CD4-positive, alpha-beta T cell treated with Interleukin-15 for 4 hours (primary cell): ENCODE measurements at places on chromosomes 3 and 15.

- DNase-seq, result no peak
These were observed 29.6 kb downstream of the PRKCD start for GRCh38 chr3:53190659-53191058.

DNA sequence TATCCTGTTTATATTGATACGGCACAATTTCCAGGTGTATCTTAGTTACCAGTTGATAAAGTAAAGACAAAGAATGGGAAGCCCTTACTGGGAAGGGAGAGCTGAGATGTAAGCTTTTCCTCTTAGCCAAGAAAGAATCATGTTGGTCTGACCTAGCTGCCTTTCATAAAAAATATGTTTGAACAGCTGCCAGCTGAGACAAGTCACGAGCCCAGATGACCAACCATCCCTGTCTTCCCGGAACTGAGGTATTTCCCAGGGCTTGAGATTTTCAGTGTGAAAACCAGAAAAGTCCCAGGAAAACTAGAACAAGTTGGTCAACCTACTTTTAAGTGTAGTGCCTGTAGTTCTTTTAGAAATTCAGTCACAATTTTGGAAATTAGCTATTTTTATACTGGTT lies 3.6 kb upstream of the MYH15 start:
- no peak for DNase-seq

DNA sequence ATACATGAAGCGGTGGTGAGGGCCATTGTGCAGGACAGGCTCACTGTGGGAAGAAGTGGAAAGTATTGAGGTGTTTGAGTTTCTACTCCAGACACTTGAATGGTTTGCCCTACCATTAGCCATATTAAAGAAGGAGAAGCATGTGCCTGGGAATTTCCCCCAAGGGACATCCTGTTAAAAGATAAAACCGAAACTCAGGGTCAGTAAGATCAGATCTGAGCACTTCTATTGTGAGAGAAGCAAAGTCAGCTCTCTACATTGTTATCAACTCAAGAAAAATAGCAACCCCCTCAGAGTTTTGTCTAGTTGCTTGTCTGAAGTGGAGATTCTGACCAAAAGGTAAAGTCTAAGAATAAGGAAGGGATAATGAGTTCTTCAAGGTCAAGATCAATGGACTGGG lies 269.8 kb downstream of the CHST2 start:
- DNase-seq, result no peak

DNA sequence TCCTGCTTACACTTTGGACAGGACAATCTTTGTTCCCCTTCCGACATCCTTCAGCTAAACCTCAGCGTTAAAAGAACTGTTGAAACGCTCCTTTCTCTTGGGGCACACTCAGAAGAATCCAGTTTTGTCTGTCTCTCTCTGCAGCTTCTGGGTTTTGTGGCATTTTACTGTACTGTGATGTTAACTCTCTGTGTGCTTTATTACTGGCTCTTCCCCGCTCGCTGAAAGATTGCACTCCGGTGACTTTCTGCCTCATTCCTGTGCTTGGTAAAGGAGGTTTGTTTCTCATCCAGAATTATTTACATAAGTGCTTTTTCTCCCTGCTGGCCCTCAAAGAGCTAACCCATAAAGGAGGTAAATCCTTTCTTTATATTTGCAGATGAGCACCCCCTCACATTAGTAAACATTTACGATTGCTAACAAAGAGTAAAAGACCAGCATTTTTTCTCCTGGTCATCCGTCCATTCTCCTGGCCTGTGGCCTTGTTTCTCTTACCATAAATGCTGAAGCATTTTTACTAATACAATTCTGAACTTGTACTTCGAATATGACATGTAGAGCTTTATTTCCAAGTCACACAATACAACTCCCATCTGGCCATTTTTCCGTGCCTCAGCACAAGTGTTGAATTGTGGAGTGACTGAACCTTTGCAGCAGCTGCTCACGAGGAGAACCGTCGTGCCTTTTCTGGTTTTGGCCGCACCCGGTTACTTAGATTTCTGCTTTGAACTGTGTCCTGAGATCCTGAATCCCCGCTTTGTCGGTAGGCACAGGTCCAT lies 69.3 kb upstream of the RPL35A start:
- no peak for DNase-seq

DNA sequence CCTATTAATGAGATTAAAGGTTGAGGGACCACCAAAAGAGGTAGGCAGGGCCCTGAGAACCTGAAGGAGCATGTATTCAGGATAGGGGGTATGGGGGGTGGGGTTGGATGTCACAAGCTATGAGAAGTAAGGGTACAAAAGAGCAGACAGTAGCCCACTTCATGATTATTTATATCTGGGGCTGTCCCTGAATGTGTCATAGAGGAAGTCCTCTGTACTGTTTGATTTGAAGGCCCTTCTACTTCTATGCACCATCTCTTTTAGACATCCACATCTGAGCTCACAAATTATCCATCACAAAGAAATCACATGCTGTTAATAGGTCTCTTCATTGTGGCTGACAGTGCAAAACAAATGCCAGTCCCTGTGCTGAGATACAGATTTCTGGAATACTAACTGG lies 68.6 kb downstream of the FHIT start:
- DNase-seq, result no peak

- DNase-seq, result no peak
These were observed 275.9 kb upstream of the NR2F2 start for GRCh38 chr15:96054621-96055020.

- no peak for DNase-seq
These were observed 371.6 kb upstream of the ZNF385D start for GRCh38 chr3:22122567-22122966.

DNA sequence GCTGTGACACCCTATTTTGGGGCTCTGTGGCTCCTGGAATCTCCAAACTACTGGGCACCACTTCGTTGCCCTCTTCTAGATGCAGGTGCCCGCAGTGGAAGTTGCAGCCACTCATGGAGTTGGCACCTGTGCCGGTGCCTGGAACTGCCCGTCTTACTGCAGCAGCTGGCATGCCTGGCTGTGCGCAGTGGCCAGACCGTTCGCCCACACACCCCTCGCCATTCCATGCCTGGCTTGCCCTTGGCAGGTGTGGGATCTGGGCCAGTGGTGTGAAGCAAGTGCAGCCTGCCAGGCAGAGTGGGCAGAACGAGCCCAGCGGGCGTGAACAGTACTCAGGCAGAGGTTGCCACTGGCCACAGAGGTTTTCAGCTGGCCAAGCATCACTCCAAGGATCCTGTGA lies 1286.7 kb downstream of the ROBO1 start:
- DNase-seq, result no peak

GRCh38 chr3:82764521-82764920 lies 1003.1 kb upstream of the GBE1 start:
- no peak for DNase-seq

GRCh38 chr3:99562990-99563607 lies 75.3 kb upstream of the COL8A1 start:
- DNase-seq, result no peak

DNA sequence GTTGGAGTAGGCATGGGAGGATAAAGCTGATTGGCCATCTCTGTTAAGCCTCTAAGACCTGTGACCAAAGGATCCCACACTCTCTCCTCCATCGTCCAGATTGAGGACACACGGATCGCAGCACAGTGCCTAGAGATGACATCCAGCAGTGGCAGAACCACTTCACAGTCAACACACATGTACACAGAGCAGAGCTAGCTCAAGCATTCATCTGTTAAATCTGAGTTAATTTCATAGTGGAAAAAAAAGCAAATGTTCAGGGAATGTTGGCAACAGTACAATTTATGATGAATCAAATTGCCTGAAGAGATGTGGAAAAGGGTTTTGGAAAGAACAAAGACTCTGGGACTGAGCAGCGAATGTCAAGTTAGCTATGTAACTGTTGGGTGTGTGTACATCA lies 108.1 kb upstream of the PLAAT1 start:
- no peak for DNase-seq

DNA sequence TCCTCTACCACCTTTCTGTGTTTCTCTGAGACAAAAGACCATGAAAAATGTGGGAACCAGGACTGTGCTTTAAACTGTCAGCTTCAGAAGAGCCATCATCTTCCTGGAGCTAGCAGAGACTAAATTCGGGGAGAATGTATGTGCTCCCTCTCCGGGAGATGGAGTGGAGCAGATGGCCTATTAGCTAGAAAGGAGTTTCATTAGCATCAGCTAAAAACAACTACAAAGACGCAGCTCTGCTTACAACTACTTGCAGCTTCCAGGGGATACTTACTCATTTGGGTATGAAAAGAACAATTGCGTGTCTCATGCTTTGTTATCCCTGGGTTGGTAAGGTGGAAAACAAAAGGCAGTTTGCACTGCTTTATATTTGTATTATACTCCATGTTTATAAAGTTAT lies 159.6 kb downstream of the MFSD1 start:
- no peak for DNase-seq

GRCh38 chr15:29682361-29682760 lies 139.9 kb downstream of the TJP1 start:
- no peak for DNase-seq

GRCh38 chr3:7290077-7290825 lies 429.3 kb downstream of the GRM7 start:
- no peak for DNase-seq

- no peak for DNase-seq
These were observed 45.7 kb downstream of the NUDT16 start for GRCh38 chr3:131427226-131427625.

DNA sequence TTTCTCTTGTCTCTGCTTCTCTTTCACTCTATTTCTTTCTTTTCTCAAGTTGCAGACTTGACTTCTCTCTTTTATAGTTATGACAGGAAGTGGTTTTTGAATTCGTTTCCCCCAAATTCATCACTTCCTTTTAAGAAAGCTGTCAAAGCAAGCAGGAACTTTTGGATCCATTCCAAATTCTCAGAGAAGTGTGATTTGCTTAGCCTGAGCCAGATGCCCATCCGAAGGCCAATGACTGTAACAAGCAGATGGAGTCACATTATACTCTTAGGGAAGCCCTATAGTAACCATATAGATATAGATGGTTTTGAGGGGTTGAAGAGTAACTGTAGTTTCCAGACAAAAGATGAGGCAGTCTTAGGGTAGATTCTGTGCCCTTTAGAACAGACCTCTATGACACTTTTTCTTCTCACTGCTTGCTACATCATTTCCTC lies 592.0 kb upstream of the KCNMB2 start:
- DNase-seq, result peak; percentile 36

DNA sequence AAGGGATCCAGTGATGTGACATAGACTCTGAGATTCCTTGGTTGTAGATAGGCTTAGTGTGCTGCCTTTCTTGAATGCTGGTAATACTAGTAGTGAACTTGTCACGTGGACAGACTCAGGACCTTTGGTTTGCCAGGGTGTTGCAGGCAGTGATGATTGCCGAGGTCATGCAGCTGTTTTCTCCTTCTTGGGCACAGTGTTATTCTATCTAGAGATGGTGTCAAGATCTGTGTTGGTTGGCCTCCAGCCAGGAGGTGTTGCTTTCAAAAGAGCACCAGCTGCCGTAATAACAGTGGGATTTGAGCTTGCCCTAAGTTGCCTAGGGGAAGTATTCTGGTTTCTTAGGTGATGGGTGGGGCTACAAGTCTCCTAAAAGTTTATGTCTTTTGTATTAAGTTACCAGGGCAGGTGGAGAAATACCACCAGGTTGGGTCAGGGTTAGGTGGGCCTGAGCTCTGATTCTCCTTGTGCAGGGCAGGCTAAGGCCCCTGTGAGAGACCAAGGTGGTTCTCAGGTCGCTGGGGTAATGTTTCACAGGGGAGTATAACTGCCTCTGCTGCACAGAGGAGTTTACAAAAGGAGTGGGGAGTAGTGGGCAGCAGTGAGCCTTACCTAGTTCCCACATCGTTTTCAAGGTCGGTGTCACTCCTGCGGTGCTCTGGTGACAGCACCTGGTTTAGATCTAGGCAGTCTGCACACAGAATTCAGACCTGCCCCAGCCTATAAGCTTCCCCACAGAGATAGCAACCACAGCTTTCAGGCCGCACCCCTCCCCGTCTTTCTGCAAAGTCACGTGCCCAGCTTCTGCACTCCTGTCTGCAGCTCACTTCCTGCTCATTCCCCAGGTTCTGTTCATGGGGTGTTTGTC lies 350.3 kb downstream of the DOCK3 start:
- DNase-seq, result peak; percentile 77

DNA sequence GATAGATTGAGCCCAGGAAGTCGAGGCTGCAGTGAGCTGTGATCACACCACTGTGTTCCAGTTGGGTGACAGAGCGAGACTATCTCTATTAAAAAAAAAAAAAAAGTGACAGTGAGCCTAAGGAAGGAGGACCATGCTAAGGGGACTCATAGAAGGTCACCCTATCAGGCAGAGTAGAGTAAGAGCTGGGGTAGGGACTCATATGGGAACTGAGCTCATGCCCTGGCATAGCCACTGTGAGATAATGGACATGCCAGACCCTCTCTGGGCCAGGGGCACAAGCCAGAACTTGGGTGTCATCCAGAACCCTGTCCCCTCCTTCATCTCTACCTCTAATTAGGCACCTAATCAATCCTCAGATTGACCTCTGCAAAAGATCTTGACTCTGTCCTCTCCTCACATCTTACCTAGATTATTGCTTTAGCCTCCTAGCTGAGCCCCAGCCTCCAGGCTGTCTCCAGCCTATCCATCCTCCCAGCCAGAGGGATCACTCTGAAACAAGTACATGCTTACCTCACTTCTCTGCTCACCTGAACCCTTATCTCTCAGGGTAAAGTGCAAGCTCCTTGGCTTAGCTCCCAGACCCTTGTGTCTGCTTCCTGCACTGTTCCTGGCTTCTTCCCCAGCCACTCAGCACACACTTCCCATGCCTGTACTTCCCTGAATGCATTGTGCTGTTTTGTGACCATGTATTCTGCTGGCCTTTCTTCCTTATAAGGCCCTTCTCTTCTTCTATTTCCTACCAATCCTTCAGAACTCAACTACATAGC lies 76.4 kb downstream of the DAPK2 start:
- no peak for DNase-seq

DNA sequence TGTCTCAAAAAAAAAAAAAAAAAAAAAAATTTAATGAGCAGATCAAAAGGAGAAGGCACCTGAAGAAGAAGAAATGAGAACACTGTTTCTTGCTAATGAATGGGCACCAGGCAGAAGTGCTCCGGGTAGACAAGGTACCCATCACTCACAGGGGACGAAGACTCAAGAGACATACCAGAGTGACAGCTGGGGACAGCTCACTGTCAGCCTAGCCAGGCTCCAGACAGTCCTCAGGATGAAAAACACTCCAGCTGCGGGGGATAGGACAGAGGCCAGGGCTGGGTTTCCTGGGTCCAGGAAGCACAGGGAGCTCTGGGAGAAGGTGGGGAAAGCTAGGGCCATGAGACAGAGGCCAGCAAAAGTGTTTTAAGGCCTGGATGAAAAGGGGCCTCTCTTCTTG lies 48.5 kb upstream of the PARL start:
- DNase-seq, result no peak

- DNase-seq, result no peak
These were observed 23.6 kb upstream of the BSN start for GRCh38 chr3:49530701-49531100.

- DNase-seq, result no peak
These were observed 82.0 kb downstream of the CNTN3 start for GRCh38 chr3:74532446-74532845.

GRCh38 chr3:142929890-142930289 lies 33.6 kb downstream of the PAQR9 start:
- no peak for DNase-seq

DNA sequence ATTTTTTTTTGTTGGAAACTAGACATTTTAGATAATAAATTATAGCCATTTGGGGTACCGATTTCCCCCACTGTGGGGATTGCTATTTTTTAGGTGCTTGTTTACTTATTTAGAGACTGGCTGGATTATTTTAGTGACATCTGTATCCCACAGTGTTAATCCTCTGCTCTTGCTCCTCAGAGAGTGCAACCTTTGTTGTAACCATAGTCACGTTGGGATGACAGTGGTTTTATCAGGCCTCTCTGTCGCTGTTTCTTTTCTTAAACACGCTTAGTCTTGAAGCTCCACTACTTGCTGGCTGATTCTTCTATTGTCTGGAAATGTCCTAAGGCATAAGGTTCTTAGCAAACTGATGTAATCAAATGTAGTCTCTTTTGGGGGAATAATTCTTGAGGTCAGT lies 451.6 kb upstream of the SEMA6D start:
- no peak for DNase-seq
